NCI-H460 (cell line): ENCODE measurements at places on chromosomes 5 and 9. TPM values are rescaled to one million over a fixed set of nuclear protein-coding genes. Genes with fewer than 3 reads are reported as not detected.

DNA sequence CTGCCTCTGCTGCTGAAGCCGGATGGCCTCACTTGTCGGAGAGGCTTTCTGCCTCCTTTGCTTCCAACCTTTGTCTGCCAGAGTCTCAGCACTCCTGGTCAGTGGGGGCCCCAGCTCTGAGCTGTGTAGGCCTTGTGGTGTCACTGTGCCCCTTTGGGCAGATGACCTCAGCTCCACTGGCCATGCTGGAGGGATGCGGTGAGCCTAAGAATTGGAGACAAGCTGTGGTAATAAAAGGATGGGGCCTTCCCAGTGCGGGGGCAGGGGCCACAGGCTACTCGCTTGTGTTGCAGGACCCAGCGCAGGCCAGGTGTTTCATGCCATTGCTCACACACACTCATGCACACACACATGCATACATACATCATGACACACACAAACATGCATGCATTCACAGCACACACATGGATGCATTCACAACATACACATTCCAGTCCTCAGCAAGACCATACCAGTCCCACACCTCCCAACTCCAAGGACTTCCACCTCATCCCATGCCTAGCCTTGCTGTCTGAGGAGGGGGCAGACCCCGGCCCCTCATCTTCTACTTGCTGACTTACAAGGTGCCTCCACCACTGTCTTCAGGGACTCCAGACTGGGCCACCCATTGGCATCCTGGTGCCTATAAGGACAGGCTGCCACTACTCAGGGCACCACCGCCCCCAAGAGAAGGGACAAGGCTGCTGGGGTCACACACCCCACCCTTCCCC is 237.7 kb downstream of the SYK start:
- no peak for DNase-seq

- no peak for DNase-seq
Observed at GRCh38 chr5:141617682-141618029, 1.1 kb downstream of the DIAPH1 start.

The FAM153A gene
- not detected in 2 replicates for total RNA-seq

- no peak for DNase-seq
Observed at GRCh38 chr5:96973532-96974401, 37.9 kb downstream of the LNPEP start.

DNA sequence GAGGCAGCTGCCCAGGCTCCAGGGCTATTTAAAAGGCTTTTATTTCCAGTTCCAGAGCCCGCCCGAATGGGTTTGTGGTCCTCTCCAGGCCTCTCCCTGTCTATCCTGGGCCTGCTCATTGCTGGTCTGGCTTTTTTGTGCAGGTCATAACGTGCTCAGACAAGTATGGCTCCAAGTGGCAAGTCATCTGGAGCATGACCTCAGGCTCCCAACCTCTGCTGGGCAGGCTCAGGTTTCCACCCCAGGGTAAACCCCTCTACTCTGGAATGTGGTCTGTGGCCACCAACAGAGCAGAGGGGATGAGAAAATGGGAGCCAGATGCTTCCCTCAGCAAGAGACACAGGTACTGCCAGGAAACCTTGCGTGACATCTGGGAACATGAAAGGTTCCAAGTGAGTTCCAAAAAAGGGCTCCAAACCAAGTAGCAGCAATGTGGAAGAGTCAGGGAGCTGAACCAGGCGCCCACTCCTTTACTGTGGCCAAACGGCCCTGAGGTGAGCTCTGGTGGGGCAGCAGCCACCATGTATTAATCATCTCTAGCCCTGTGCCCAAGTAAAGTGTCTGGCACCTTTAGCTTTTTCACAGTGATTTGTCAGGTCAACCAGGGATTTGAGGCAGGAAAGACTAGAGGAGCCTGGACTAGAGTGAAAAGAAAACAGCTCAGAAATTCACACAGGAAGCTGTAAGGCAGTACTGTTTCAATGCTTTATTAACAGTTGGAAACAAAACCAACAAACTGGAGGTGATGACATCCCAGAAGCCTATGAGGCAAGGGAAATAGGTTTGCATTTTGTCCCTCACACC is 25.7 kb downstream of the PCDHGC5 start:
- peak; percentile 40 for DNase-seq

DNA sequence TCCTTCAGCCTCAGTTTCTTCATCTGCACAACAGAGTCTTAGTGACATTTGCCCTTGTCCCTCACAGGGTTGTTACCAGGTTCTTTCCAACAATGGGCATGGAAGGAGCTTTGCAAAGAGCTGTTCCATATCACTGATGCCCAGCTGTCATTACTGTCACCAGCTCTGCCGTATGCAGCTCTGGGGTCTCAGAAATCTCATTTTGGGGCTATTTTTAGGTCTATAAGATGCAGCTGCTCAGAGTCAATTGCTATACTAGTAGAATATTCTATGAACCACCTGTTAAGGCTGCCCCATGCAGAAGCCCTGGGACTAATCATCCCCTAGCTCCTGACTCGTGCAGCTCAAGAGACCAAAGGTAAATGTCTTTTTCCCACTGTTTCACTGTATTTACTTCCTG is 105.1 kb upstream of the TNPO1 start:
- DNase-seq: no peak

DNA sequence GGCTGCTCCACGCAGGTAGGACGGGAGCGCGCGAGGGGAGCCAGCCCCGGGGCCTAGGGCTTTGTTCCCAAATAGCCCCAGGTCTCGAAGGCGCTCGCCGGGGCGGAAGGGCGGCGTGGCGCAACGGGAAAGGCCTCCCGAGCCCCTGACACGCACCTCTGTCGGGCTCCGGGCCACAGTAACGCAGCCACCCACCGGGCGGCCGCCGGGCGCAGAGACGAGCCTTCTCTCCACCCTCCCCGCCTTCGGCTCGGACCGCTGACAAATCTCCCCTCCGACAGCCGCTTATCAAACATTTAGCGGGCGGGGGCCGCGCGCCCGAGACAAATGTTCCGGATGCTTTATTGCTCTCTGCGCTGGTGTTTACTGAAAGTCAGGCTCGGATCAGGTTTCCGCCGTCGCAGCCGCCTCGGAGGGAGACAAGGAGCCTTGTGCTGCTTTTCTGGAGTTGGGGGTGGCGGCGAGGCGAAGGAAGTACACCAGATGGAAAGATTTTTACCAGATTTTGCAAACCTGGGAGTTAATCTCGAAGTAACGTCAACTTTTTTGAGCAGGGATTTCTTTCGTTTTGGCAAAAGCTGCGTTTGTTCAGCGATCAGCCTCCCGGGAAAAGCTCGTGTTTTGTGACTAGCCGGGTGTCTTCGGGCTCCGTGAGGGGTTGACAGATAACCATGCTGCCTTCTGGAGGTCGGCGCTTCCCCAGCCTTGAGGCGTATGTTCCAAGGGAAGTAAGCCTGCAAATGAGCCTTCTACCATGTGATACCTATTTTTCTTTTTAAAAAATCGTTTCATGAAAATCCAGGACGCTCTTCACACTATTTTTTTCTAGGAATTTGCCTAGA is 950 bp downstream of the RGMB start:
- no peak for DNase-seq

GRCh38 chr5:54329731-54330709 is 19.6 kb upstream of the ARL15 start:
- DNase-seq: no peak

The TAS2R1 gene
- total RNA-seq: not detected in 2 replicates

DNA sequence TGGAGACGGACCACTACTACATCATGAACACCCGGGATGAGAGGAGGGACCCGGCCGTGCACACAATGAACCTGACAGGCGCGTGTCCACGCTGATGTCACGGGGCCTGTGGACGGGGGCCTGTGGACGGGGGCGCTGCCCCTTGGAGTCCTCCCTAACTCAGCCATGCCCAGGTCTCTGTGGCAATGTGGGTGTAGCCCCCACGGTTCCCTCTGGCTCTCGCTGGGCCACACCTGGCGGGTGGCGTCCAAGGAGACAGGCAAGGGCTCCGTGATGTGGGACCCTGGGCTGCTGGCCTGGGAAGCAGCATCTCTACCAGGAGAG is 22.1 kb downstream of the PAEP start:
- no peak for DNase-seq

GRCh38 chr5:68086439-68086838 is 129.1 kb upstream of the PIK3R1 start:
- DNase-seq: no peak

The P4HA2 gene
- total RNA-seq: 28.5 and 36.8 TPM in 2 replicates

GRCh38 chr5:10467281-10468198 is 25.9 kb downstream of the ROPN1L start:
- DNase-seq: no peak

The SVEP1 gene
- total RNA-seq: 0.89 and 0.97 TPM in 2 replicates

DNA sequence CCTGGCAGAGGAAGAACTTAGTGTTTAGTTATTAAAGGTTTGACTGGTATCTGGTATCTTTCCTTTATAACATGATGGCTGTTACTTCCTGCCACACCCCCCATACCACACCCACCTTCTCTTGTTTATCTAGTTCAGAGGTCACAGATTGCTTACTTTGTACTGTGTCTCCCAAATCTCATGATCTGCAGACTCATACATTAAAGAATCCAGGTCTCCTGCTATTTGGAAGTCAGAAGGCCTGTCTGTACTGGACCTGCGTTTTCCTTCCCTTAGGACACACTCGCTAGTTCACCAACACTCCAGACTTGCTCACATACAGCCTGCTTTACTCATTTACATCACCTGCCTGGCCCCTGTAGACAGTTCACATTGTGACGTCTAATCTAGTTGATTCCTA is 39.3 kb downstream of the NUDT12 start:
- no peak for DNase-seq

GRCh38 chr9:129702589-129703520 is 37.4 kb downstream of the PRRX2 start:
- DNase-seq: no peak

DNA sequence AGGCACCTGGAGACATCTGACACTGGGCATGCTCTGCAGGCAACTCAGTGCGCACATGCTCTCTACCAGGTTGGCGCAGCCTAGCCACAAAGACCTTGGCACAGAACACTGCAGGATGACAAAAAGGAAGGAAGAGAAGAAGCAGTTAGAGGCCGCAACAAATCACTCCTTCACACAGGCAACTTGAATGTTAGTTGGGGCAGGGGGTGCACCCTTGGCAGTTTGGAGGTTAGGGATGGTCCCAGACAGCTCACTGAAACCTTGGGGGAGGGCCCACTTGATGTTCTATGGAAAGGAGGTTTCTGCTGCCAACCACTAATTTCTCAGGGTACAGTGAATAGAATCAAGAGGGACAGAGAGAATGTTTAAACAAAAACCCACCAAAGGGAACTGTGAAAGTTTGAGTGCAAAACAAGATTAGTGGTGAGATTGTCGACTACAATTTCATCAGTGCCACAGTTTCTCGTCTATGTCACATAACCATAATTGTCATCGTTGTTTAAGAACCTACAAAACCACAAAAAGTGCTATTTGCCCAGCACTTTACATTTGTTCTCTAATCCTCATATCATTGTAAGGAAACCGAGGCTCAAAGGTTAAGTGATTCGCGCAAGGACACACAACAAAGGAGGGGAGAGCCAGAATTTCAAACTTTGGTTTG is 48.7 kb downstream of the FBXW11 start:
- DNase-seq: no peak

The GFI1B gene
- not detected in 2 replicates for total RNA-seq
